Ovary (tissue), 10 donors: ENCODE measurements at places on chromosomes 7 and 10.

GRCh38 chr7:31002256-31002655, 38.5 kb downstream of the GHRHR start:
- DNase-seq: no peak

DNA sequence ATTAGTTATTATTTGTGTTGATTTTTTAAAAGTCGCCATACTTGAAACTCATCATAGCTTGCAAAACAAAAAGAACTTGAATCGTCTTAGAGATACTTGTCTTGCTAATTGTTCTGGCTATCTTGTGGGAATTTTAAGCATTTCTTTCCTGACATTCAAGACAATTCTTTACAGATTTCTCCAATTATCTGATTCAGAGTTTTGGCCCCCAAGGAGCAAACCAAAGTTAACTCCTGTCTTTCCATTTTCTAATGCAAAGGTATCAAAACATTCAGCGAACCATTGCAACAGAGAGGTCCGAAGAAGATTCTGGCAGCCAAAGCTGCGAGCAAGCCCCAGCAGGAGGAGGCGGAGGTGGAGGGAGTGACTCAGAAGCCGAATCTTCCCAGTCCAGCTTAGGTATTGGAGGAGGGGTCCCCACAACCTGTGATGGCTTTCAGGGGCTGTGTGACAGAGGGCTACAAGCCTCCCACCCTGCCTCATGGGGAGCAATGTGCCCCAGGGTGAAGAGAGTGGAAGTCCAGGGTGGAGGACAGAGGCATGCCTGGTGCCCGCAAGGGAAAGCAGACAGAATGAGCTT, 119.4 kb upstream of the STK17A start:
- no peak for DNase-seq

DNA sequence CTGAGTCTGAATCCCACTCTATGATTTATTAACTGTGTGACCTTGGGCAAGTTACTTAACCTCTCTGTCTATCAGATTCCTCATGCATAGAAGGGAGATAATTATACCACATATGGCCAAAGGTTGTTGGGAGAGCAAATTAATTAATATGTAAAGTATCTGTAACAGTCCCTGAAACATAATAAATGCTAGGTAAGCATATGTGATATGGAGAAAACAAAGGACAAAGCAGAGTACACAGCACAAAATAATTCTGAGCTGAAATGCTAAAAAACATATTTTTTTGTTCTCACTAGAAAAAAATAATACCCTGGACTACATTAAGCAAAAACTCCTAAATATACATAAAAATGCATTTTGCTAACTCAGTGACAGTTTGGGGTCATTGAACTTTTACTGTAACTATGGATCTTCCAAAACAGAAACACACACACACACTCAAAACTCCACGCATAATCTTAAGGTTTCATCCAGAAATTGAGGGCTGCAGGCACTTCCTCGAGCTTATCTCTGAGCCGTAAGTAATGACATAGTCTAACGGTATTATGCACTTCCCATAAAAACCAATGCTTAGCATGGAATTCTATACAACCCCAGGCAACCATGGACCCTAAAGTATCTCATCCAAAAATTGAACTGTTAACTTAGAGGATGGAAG, 201.7 kb upstream of the PTN start:
- DNase-seq: no peak

DNA sequence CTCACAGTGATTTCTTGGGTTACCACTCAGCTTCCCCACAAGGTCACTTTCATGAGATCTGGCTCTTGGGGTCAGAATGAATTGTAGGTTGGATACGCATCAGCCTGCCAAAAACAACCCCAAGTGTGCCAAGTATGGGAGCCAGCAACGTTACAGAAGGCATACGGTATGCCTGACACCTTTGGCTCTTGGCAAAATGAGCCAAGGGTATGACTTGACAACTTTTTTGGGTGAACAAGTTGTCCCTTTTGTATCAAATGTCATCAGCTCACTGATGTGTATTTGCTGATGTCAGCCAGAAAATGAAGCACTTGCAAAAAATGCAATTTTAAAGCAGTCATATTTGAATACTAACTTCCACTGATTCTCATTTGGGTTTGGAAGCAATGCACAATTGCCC, 168.4 kb downstream of the CACNB2 start:
- peak; percentile 40 for DNase-seq

GRCh38 chr10:42648512-42648911, 10.1 kb upstream of the ZNF33B start:
- DNase-seq: no peak

DNA sequence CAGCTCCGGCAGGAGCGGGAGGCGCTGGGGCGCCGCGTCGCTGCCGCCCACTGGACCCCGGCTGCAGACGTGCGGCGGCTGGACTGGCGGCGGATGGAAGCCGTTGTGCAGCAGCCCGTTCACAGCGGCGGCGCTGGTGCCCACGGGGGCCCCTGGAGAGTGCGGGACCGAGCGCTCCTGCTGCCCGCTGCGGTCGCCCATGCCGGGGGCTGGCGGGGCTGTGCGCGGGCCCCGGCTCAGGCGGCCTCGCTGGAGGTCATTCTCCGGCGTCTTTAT, 413 bp downstream of the PANK1 start:
- no peak for DNase-seq

- no peak for DNase-seq
These were observed 199.0 kb upstream of the GRB10 start for GRCh38 chr7:50981743-50982142.

- no peak for DNase-seq
These were observed 6.0 kb upstream of the CCDC136 start for GRCh38 chr7:128785738-128786137.

GRCh38 chr7:24857623-24858022, 100.4 kb upstream of the GSDME start:
- no peak for DNase-seq

- DNase-seq: no peak
These were observed 9.0 kb downstream of the FAM204A start for GRCh38 chr10:118332948-118333710.

- no peak for DNase-seq
These were observed 250.0 kb downstream of the CDC14C start for GRCh38 chr7:49174396-49174795.

- no peak for DNase-seq
These were observed 43.4 kb downstream of the ZNF117 start for GRCh38 chr7:64947252-64948000.

DNA sequence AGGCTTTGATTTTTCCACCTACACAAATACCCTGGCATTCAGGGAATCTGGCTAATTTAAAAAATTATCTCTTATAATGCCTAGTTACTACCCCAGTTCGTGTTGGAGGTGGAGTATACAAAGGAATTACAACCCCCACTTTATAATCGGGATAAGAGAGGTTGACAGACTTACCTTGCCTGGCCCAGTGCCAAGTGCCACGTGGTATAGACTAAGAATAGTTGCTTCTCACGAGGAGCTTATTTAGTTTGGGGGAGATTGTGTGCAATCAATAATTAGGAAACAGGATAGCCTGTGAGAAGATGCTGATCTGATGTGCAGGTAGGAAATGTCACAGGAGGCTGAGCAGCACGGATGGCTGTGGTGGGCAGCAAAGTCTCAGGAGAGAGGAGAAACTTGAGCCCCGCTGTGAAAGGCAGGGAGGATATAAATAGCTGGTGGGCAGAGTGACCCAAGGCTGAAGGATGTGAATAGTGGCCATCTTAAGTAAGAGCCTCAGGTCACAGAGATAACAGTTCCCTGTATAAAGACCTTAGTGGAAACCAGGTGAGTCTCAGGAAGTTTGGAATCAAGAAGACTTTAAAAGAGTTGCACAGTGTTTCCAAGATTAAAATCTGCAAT, 11.3 kb upstream of the ATXN7L1 start:
- DNase-seq: no peak

- no peak for DNase-seq
These were observed 96.3 kb upstream of the TAC1 start for GRCh38 chr7:97635622-97636021.

DNA sequence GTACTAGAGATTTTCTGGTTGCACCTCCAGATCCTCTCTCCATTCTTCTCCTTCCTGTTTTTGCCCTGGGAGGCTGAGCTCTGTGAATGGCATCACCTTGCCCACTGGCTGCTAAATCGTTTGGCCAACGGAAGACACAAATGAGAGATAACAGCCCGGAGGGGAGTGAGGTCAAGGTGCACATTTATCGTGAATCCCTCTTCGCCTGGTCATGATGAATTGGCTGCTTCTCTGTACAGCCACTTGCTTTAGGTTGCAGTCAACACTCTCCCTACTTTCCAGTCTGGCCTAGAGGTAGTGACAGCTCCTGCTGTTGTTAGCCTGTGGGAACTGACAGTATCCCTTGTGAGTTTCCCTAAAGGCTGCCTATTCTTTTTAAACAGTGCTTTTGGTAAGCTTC, 85.4 kb upstream of the CHCHD3 start:
- no peak for DNase-seq

- no peak for DNase-seq
These were observed 28.7 kb downstream of the PNPLA8 start for GRCh38 chr7:108497082-108497725.

- no peak for DNase-seq
These were observed 41.6 kb upstream of the AQP1 start for GRCh38 chr7:30869794-30870611.

- DNase-seq: no peak
These were observed 743 bp downstream of the MKI67 start for GRCh38 chr10:128125416-128125943.

DNA sequence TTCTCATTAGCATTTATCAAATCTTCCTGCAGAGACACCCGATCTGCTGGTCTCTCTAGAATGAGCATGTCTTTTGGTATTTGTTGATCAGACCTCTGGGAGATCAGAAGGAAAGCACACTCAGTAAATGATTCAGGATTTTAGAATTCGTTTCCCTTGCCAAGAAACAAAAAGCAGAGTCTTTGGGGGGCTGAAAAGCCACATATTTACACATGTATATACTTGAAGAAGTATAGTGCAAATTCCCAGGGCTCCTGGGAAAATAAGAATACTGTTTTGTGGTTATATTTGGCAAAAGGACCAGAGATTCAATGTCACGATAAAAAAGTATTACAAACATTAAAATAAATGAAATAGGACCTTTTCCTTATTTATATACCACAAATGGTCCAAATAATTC, 100.2 kb downstream of the AGMO start:
- DNase-seq: no peak

DNA sequence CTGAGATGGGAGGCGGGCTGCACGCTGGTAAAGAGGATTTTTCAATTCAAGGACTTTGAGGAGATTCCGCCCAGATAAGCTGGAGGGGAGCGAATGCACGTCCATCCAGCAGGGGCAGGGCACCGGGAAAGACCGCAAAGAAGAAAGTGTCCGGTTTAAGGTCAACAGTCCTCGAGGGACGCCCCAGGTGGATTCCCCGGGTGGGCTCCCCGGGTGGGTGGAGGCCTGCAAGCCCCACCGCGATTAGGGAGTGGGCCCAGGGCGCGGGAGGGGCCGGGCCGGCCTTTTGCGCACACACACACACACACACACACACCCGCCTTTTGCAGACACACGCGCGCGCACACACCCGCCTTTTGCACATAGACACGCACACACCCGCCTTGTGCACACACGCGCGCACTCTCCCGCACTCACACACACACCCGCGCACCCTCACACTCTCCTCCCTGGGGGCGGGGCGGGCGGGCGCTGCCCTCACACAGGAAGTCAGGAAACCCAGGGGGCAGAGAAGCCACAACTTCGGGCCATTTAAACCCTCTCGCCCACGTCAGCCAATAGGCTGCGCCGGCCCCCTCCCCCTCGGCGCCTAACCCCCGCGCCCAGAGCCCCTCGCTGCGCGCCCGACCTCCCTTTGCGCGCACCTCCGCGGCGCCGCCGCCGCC, 615 bp downstream of the ARHGAP12 start:
- DNase-seq: peak; percentile 67

- no peak for DNase-seq
These were observed 727.3 kb downstream of the AUTS2 start for GRCh38 chr7:70325509-70326101.

DNA sequence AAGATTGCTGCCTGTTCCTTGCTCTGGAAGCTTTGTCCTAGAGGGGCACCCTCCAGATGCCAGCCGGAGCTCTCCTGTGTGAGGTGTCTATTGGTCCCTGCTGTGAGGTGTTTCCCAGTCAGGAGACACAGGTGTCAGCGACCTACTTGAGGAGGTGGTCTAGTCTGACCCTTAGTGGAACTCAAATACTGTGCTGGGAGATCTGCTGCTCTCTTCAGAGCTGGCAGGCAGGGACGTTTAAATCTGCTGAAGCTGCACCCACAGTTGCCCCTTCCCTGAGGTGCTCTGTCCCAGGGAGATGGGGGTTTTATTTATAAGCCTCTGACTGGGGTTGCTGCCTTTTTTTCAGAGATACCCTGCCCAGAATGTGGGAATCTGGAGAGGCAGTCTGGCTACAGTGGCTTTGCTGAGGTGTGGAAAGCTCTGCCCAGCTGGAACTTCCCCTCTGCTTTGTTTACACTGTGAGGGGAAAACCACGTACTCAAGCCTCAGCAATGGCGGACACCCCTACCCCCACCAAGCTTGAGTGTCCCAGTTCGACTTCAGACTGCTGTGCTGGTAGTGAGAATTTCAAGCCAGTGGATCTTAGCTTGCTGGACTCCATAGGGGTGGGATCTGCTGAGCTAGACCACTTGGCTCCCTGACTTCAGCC, 119.2 kb downstream of the PPP1R9A start:
- DNase-seq: no peak

- DNase-seq: peak; percentile 18
These were observed 44.4 kb downstream of the AMZ1 start for GRCh38 chr7:2732388-2732787.

DNA sequence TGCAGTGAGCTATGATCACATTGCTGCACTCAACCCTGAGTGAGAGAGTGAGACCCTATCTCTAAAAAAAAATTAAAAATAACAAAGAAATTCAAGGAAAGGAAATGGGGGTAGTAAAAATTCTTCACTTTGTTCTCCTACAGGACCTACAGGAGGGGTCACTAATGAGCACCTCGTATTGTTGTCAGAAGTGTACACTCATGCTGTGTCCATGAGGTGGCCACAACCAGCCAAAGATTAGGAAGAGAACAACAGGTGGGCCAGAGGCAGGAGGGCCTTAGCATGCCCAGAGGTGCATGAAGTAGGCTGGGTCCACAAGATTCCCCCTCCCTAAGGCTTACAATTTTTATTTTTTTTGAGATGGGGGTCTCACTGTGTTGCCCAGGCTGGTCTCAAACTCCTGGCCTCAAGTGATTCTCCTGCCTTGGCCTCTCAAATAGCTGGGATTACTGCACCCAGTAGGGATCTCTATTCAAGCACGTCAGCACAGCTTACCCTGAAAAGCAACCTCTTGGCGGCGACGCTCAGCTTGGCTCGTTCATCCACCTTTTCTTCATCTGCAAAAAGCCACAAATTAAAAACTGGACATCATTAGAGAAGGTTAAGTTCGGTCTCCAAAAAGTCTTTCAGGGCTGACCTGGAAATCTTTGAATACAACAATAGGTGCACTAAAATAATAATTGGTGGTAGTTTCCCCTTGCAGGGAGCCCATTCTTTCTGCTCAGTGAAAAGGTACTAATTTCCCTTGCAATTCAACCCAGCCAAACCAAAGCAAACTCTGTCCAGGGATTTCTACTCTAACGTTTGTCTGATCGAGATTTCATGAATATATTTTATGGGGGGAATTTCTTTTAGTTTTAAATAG, 104.4 kb downstream of the SVIL start:
- no peak for DNase-seq
